Type B pancreatic cell (in vitro differentiated cells): ENCODE measurements at places on chromosomes 3 and 15. TPM values are rescaled to one million over a fixed set of nuclear protein-coding genes. Genes with fewer than 3 reads are reported as not detected.

The SLTM gene
- 87.9 and 103 TPM in 2 replicates for total RNA-seq

The PTX3 gene
- 1.7 and 42.2 TPM in 2 replicates for total RNA-seq

The GCNT3 gene
- 19.6 and 32.7 TPM in 2 replicates for total RNA-seq

The KCNMB2 gene
- 1.1 and 1.3 TPM in 2 replicates for total RNA-seq

DNA sequence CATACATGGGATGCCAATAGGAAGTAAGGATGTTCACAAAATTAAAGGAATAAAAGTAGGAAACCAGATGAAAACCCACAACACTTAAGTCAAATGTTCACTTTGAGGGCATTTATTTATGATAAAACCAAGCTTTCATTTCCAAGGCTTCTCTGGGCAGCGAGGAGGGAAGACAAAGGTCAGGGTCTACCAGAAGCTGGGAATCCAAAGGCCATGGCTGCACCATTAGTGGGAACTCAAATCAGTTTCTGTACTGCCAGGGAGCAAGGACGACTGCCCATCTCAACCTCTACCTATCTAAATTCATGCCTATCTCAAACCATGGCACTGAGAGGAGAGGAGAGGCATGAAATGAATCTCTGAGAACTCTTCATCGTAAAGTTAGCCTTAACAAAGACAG, 22.6 kb downstream of the PBRM1 start:
- DNase-seq, result no peak

- DNase-seq, result no peak
Measured at GRCh38 chr3:71589132-71589531, 5.6 kb upstream of the FOXP1 start.

DNA sequence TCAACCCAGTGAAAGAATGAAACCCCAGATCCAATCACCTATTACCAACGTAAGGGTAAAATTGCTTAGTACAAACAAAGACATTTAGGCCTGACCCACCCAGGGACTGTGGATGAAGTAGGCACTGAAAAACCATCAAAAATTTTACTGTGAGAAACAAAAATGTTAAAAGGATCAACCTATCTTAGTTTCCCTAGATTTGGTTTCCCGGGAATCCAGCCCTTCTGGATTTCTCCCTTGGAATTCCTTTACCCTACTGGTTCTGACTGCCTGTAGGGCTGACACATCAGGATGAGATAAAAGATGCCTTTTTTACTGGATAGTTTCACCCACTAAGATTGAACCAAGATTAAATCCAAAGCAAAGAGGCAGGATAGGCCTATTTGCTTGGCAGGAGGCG, 102.7 kb downstream of the SCAPER start:
- DNase-seq, result no peak

DNA sequence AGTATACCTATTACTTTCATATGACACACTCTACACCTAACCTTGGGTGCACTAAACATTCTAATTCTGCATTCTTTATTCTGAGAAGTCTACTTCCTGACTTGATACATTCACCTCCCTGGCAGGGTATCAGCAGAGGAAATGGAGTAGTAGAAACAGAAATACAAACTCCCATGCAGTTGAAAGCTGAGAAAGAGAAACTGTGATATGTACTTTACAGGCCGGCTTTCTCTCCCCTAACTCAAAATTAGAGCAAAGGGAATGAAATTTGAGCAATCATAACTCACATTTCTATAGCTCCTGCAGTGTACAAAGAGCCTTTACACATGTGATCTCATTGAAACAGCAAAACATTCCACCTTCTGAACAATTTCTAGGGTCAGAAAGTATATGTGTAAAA, 135.5 kb upstream of the COL8A1 start:
- no peak for DNase-seq

DNA sequence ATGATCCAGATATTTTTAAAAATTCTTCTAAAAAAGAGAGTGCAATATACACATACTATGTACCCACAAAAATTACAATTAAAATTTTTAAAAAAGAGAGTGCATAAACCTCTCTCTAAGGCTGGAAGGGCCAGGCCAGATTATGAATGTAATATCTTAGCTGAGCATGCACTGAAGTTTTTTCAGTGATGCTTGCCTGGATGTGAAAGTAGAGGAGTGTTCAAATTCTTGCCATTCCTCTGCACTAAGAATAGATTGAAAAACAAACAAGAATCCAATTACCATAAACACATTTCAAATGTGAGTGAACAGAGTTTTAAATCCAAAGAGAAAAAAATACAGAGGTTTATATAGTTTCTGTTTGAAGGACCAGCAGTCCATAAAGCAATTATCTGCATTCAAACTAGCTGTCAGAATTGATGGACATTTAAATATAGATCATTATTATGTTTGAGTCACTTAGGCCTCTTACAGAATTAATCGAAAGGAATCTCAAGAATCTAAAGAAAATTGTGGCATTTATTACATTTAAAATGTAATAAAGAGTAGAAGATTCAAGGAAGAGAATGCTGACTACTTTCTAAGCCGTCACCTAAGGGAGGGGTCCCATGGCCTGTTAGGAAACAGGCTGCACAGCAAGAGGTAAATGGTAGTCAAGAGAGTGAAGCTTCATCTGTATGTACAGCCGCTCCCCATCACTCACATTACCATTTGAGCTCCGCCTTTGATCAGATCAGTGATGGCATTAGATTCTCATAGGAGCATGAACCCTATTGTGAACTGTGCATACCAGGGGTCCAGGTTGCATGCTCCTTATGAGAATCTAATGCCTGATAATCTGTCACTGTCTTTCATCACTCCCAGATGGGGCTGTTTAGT, 159.3 kb upstream of the MDFIC2 start:
- no peak for DNase-seq

DNA sequence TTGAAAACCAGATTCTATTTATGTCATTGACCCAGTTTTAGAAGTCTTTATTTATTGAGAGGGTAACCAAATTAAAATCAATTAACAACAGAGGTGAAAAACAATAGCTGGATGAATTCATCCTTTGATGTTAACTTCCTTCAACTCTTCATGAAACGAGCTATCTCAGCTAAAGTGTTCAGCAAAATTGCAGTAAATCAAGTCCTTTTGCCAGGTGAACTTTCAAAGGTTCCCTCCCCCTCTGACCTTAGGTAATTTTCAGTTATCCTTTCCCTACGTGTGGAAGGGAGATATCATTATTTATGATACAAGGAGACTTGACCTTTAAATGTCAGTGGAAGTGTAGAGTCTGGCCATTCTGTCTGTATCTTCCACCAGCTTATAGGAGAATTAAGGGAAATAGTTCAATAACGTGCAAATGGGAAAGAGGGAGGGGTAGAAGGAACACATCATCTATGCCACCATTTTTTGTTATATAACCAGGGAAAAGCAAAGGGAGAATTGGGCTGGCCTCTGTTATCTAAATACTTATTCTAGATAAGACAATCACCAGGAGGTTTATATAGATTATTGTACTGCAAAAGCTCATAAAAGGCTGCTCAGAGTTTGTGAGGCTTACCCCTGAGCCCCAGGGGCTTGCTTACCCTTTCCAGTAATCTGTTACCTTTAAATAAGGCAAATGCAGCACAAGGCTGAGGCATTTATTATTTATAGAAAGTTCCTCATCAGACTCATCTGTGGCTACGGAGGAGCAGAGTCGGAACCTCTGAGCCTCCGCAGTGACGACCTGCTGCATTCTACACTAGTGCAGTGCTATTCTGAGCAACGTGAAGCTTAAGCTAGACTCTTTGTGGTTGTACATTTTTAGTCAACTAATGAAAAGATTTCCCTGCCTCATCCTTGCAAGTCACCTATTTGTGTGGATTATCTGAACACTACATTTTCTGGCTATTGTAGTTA, 97.7 kb upstream of the ZBED2 start:
- no peak for DNase-seq

- DNase-seq, result no peak
Measured at GRCh38 chr3:114456742-114457141, 162.9 kb downstream of the TIGIT start.

DNA sequence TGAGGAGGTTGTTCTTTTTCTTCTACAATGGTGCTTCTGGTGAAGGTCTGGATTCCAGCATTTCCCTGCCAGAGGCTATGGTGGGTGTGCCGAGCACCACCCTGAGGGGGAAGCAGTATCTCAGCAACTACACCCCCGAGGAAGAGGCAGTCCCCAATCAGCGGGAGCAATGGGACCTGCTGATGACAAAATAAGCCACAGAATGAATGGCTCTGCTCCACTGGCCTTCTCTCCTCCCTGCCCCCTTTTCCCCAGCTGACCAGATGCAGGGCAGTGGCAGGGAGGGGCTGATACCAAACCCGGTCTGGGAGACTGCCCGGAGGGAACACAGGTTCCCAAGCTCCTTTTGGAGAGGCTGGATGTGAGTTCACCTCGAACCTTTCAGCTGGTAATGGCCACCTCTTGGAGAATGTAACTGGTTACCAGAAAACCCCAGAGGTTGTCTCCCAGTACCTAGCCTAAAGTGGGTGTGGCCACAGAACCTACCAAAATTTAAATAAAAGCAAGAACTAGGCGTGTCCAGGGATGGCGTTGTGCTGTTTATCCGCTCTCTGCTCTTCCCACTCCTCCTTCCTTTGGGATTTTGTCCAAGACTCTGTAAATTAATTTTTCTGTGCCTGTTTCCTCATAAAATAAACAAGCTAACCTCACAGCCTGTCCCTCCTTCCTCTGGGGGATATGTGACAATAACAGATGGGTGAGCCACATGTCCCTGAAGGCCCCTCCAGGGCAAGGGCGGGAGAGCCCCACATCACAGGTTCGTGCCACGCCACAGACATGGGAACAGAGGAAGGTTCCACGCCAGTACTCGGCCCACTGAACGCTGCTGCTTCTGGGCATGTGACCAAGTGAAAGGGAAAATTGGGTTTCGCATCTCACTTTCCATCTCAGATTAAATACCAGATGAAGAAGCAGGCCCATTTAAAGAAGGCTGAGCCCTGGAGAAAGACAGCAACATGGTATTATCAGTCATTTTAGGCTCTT, 35.1 kb upstream of the SPTBN5 start:
- no peak for DNase-seq

GRCh38 chr3:46856576-46857471, 6.4 kb downstream of the MYL3 start:
- no peak for DNase-seq

DNA sequence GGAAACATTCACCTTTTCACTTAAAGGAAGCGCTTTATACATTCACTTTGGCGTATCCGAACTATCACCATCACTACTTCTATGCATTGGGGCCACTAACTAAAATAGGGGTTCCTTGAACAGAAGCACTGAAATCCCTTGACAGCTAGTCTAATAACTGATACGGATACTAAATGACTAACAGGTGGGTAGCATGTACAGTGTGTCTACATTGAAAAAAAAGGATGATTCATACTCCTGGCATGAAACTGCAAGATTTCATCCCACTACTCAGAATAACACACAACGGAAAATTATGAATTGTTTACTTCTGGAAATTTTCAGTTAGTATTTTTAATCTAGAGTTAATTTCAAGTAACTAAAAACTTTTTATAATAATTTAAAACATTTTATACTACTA, 96.7 kb downstream of the SMARCC1 start:
- DNase-seq, result no peak

DNA sequence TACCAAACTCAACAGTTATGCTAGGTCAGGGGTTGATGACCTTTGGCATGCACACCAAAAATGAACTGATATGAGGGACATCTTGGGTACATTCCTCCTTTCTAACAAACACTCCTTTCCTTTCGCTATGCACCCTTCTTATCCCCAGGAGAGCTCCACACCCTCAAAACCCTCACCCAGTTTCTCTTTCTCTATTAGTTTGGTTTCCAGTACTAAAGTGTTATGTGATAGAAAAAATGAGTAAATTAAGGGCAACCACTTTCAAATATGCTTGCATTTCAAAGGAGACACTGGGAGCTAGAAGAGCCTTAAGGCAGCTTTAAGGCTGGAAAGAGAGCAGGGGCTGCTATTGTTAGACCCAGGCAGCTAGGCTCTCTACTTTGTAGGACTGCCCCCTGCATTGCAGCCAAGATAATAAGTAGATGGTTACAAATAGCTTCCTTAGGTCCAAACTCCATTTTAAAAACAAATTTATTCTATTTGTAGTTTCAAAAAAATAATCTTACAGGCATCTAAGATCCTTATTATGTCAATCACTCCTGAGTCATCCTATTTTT, 244.3 kb downstream of the ZIC1 start:
- no peak for DNase-seq
